NCI-H774 (cell line): ENCODE measurements at places on chromosomes 2 and 18.
A peak's percentile ranks its signal among the peaks of the same experiment; 100 is the strongest.

DNA sequence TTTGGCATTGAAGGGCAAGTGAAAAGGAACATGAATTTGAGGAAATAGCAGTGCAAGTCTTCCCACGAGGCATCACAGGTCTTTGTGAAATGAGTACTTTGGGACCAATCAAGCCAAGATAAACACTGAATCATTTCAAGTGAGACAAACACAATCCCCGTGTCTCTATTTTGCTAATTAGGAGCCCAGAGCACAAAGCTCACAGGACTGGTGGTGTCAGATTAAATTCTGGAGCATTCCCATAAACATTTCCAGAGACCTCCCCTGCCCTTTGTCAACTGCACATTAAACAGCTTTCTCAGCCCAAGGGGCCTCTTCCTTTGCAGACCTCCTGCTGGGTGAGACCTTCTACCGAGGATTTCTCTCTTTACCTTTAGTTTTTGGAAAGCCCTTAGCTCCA lies 50.7 kb downstream of the DAPL1 start:
- DNase-seq: no peak

DNA sequence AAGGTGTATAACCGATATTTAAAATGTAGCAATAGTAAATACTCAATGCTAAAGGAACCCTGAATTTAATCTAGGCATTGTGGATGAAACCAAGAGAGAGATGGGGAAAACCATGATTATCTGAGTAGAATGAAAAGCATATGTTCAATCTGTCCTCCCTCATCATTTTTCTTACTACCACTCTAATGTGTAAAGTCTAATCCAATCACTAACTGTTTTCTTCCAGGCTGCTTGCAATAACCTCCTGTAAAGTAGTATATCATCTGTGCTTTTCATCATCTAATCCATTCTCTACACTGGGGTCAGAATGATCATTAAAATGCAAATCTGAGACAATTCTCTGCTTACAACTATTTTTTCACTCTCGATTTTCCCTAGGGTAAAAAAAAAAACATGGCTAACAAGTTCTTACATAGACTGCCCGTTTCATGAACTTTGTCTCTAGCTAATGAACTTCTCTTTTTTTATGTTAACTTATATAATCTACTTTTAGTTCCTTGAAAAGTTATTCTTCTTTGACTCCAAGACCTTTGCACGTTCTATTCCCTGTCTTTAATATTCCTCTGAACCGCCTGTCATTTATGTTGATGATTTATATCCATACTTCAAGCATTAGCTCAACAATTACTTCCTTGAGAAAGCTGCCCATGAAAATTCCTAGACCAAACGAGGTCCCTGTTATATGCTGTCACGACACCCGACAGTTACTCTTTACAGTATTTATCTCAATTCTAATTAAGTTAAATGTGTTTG lies 94.7 kb upstream of the SLC8A1 start:
- no peak for DNase-seq

DNA sequence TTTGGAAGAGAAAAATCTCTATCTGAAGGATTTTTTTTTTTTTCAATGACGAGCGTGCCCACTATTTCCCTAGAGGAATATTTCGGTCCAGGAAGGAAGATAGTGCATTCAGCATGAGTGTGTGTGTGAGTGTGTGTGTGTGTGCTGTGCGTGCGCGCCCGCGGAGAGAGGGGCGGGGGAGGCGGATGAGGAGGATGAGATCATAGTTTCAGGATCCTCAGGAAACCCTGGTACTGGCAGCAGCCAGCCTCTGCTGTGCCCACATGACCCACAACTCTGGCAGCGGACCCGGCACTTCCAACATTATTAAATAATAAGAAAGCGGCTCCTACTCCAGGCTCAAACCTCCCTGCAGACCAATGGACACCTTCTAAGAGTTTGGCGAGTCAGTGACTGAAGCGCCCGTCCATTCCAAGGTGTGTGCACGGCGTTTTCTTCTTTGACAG lies 217.0 kb upstream of the DTNA start:
- peak; percentile 80 for DNase-seq

DNA sequence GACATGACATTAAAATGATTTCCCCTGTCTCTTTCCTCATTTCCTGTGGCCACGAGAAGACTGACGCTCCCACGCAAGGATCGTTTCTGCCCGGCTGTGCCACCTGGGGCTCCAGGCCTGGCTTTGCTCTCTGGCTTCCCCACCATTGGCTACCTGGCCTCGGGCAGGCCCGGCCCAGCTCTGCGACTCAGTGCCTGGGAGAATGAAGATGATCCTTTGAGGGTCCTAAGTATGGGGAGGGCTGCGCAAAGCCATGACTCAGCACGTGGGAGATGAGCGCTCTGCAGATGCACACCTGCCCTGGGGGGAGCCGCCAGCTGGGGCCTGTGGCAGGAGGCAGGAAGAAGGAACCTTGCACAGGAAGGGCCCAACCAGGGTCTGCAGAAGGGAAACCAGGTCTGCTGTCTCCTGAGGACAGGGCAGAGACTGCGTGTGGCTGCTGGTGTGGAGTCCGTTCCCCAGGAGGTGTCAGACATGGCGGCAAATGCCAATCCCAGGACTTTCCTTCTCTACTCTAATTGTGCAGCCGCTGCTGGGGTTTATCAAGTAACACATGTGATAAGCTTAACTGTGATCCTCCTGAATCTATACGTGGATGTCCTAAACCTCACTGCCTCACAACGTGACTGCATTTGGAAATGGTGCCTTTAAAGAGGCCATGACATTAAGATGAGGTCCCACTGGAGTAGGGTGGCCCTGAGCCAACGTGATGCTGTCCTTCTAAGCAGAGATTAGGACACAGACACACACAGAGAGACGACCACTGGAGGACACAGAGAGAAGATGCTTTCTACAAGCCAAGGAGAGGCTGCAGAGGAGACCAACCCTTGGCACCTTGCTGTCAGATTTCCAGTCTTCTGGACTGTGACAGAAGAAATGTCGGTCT lies 32.9 kb downstream of the MBP start:
- no peak for DNase-seq

DNA sequence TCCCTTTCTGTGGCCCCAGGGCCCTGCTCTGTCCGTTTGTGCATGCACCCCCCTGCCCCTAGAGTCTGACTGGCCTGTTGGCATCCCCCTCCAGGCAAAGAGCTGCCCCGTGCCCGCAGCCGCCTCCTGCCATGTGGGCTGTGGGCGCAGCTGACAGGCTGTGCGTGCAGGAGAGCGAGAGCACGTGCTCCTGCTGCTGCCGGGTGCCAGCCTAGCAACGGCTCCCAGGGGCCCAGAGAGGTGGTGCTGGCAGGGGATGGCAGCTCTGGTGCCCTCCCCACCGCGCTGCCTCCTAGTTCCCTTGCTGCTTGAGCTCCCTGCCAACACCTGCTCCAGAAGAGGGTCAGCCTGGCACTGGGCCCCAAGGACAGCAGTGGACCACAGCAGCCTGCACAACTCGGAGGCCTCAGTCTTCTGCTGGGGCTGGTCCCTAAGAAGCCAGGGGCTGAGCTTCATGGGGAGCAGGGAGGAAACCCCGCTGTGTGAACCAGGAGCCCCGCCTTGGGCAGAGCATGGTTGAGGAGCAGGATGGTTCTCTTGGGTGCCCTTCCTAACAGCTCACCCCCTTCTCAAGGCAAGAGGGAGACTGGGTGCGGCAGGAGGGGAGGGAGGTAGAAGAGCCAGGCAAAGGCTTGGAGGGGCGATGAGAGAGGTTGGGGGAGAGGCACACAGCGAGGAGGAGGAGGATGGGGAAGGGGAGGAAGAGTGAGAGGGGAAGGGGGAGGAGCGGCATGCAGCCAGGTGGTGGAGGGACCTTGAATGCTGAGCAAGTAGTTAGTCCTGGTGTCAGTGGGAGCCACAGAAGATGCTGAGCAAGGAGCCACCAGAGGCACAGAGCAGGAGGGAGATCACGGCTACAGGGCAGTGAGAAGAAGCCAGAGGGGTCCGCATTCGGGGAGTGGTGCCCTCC lies 23.8 kb upstream of the PTMA start:
- peak; percentile 40 for DNase-seq

DNA sequence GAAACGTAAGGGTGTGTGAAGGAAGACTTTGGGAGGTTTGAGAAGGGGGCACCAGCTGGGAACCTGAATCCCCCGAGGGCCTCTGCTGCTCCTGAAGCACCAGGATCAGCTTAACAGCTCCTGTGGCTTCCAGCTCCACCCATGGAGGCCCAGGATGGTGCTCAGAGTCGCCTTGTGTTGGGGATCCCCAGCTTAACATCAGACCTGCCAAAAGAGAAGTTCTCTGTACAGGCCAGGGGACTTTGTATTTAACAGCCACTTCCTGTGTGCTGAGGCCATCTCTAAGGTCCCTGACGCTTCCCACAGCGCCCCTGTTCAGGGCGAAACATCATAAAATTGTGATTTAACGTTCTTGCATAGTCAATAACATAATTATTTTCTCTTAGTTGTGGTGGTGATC lies 77.5 kb downstream of the NCK2 start:
- DNase-seq: no peak

- DNase-seq: no peak
Observed at GRCh38 chr2:168300460-168300859, 53.1 kb upstream of the STK39 start.

DNA sequence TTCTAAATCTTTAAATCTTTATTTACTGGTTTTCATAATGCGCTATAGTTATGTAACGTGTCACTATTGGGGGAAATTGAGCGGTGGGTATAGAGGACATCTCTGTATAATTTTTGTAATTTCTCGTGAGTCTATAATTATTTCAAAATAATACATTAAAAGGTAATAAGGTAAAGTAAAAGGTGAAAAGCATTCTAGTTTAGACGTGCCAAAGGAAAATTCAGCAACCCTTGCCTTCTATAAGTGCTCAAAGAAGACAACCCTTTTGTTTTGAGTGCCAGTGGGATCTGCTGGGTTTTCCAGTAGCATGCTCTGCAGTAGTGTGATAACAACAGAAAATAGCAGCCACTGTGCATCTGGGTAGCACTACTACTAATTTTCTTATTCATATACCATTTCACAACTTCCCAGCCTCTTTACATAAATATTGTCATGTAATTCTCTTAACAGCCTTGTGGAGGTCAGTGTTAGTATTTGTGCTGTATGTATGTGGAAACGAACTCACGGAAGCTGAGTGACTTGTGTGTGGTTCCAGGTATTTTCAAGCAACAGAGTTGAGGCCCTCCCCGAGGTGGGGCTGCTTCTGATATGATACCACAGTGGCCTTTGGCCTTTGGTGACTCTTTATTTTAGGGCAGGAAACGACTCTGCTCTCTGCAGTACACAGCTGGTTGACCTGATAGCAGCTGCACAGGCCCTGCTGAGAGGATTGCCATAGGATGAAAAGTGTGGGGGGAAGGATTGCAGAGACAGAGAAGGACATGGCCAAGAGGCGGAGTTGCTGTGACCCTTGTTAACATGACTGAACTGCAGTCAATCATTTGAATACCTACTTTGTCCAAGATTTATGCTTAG lies 104.5 kb downstream of the TDRD15 start:
- DNase-seq: no peak

DNA sequence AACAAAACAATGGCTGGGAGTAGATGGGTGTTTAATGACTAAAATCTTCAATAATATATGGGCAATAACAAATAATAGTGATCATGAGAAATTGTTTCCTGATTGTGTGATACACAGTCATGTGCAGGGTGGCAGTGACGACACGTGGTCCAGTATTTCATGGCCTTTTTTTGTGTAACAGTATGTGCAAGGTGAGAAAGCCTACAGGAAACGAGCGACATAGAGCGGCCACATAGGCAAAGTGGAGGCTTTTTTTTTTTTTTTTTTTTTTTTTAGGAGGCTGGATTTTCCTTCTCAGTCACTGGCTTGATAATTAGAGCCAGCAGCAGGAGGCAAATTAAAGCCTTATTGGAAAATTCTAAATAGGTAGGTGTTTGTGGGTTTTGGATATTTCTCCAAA lies 123.7 kb downstream of the MYO3B start:
- DNase-seq: no peak

GRCh38 chr2:199662255-199662654 lies 188.7 kb downstream of the FTCDNL1 start:
- no peak for DNase-seq

GRCh38 chr2:6159606-6160005 lies 467.4 kb downstream of the SOX11 start:
- no peak for DNase-seq

- no peak for DNase-seq
Observed at GRCh38 chr2:235066490-235066889, 114.7 kb downstream of the SH3BP4 start.

DNA sequence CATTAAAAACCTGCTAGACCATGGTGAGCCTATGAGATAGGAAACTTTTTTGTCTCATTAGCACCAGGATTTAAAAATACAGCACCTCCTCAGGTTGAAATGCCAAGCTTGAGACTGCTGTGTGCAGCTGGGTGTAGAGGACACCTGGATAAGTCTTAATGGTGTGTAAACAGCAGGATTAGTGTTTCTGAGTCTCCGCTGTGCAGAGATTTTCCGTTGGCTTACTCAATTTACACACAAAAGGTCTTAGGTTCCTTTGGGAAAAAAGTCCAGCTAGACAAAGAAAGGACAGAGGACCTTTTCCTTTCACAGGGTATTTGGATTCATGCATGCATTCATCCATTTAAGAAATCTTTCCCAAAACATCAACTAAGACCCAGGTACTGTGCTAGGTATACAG lies 168.1 kb downstream of the NRXN1 start:
- no peak for DNase-seq

DNA sequence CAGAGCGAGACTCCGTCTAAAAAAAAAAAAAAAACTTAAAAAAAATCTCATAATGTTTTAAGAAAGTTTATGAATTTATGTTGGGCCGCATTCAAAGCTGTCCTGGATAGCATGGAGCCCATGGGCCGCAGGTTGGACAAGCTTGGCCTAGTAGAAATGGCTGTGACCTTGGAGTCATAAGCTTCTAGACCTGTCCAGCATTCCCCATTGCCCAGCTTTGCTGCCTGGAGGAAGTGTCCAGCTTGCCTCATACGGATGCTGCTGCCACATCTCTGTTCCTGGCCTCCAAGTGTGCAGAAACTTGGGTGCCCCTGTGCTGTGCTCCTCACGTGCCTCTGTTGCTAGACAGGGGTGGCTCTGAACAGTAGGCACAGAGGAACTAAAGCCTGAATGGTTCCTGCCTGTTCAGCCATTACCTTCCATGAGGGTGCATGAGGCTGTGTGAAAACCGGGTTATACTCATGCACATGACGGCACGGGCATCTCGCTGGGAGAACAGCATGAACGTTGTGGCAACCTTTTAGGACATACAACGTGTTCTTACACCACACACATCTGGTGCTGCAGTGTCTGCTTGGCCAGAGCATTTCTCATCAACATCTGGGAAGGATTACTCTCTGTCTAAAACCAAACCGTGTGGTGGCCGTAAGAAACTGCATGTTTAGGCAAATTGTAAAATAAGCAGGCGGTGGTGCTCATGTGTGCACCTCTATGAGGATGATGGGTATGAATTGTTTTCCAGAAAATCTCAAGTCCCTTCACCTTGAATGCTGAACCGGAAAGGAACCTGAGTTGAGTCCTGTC lies 38.2 kb downstream of the FHOD3 start:
- no peak for DNase-seq

DNA sequence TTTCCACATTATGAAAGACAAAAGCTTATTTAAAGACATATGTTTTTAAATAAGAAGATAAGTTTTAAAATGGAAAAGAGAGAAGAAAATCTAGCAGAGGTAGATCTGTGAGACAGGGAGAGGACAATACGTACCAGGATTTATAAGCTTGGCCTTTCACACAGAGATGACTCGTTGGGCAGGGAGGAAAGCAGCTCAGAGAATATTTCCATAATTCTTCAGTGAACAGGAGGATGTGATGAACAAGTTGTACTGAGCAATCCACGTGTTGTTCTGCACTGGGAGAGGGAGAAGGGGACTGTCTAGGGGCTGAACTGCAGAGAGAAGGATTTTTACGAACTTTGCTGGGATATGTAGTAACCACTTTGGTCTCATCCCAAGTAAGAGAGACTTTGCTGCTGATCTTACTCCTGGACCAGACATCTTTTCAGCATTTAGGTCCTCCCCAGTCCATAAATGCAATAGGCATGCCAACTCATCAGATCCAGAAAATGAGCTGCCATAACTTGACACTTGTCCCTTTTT lies 162.5 kb upstream of the SETBP1 start:
- DNase-seq: no peak
